T follicular helper cell (primary cell): ENCODE measurements at places on chromosomes 2 and 18.

GRCh38 chr2:88842656-88843460 lies 151.4 kb downstream of the RPIA start:
- DNase-seq = no peak

GRCh38 chr2:26535663-26536275 lies 57.8 kb upstream of the OTOF start:
- DNase-seq = no peak

- DNase-seq = peak; percentile 27
These were observed 49.5 kb downstream of the SPRED2 start for GRCh38 chr2:65382776-65383357.

DNA sequence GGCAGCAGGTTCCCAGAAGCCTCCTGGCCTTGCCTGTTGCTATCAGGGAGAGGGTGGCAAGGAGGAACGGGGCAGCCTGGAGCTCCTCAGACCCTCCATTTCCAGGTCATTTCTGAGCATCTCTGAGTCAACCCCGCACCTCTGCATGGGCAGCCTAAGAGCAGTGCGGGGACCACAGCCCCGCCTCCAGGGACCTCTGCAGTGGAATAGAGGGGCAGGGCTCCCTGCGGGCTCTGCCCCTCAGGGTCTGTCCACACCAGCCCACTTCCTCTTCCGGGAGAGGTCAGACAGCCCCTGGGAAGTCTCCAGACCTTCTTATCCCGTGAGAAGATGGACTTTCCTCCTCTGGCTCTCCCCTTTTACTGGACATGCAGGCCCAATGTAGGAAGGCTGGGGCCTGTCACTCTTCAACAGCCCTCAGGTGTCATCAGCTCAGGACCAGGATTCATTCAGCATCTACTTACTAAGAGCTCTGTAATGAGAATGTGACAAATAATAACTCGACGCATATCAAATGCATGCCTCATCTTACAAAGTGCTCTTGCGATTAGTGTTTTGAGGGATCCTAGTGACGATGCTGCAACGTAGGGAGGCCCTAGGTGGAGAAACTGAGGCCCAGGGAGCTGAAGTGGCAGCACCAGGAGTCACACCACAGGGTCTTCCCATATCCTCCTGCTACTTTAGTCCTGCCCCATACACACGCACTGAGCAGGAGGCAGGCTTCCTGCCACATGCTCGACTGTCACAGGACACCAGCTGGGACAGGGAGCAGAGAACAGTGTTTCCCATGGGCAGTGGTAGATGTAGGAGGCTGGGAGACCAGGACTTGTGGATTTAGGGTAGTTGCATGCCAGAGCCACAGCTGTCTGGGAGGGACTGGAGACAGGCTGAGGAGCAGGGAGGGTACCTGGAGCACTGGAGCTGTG lies 28.0 kb downstream of the SH2D6 start:
- DNase-seq = no peak

GRCh38 chr2:136059036-136059472 lies 58.9 kb downstream of the CXCR4 start:
- no peak for DNase-seq

DNA sequence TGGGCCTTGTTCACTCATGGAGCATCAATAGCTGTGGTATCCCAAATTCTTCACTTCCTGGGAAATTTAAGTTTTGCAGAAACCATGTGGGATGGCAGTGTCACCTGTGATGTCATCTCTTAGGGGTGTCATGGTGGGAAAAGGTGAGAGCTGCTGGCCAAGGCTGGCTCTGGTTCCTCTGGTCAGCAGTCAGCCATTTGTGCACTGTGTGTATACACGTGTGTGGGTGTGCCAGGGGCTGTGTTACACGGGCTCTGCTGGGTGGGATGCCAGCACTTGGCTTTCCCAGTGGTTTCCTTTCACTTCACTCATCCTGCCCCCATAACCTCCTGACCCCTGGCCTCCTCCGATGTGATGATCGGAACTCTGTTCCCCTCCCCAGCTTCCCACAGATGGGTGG lies 21.3 kb downstream of the SAG start:
- DNase-seq = no peak

DNA sequence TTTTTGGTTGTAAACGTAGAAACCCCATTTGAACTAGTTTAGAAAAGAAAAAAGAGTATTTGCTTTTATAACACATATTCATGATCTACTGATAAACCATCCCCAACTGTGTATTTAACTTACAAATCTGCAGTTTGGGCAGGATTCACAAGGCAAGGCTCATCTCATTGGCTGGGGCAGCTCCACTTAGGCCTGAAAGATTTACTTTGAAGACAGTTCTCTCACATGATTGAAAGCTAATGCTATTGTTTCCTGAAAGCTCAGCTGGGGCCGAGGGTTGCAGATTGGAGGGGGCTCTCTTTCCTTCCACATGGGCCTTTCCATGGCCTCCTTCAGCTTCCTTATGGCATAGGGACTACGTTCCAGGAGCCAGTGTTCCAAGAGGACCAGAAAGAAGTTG lies 47.4 kb downstream of the ARHGAP15 start:
- DNase-seq = no peak

DNA sequence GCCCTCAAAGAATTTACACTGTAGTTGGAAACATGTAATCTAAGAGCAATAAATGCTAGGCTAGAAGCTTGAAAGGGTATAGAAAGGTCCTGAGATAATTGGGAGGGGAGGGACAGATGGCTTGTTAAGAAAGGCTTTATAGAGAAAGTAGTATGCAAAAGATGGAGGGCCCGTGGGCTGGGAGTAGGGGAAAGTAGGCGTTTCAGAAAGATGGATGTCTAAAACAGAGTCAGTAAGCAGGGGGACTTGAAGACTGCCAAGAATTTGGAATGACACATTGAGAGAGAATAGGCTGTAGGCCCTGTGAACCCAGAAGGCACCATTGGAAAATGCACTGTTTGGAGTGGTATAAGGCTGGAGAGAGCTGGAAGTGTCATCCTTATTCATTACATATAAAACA lies 822 bp downstream of the PSMG2 start:
- no peak for DNase-seq

- DNase-seq = no peak
These were observed 102.8 kb upstream of the ZNF521 start for GRCh38 chr18:25454730-25455129.

- DNase-seq = peak; percentile 26
These were observed at the start of gene VPS54 for GRCh38 chr2:64019083-64019974. Gene VPS54 (minus strand): TSS chr2:64019428. CDS start chr2:63983999, 35,429 bp downstream.

DNA sequence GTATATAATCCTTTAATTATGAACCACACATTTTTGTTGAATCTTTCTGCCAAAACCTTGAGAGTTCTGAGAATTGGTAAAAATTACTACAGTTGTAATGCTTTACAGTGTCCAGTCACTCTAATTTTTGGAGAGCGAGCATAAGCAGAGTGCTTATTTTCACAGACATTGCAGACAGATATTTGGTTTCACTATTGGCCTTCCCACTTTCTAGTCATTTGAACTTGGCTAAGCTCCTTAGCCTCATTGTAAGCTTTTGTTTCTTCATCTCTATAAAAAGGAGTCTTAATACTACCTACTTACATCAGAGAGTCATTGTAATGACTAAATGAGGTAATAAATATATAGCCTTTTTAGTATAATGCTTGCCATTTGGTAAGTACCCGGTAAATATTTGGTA lies 80.4 kb downstream of the LCLAT1 start:
- no peak for DNase-seq

DNA sequence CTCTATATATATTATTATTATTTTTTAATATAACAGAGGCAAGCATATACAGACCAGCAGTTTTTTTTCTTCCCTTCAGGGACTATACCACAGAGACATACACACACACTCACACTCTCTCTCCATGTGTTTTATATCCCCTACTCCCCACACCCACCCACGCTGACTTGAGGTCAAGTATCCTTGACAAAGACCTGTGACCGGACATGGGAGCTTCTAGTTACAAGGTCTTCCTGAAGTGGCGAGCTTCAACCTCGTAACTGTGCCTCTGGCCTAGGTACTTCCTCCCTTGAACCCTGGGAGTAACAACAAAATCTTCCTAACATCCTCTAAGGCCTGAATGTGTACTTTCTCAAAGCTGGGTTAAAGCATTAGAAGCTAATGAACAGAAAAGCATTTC lies 52.5 kb downstream of the POLR1A start:
- no peak for DNase-seq

GRCh38 chr18:5158172-5158571 lies 38.9 kb downstream of the AKAIN1 start:
- DNase-seq = no peak

DNA sequence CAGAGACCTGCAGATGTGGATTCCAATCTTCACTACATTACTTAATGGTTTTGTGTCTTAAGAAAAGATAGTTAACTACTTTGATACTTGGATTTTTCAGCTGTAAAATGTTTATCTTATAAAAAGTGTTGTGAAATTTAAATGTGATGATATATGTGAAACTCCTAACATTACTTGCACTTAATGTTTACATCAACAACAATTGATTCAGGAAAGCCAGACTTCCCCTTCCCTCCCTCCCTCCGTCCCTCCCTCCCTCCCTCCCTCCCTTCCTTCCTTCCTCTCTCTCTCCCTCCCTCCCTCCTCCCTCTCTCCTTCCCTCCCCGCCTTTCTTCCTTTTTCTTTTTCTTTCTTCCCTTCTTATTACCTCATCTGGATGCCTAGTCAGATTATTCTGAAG lies 773.9 kb upstream of the FAM98A start:
- DNase-seq = no peak

DNA sequence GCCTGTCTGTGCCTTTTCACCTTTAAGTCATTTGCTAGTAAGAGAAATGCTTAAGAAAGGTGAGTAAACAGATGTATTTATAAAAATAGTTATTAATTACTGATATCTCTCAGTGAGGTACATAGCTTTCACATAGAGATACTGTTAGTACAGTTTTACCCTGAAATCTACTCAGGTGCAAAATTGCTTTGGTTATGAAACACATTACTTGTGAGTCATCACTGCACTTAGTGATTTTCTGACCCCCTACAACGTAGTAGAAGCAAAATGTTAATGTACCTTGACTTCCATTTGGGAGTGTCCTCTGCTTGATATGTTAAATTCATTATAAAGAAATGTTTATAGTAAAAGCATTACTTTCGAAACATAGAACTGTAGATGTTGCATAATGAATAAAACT lies 6.5 kb downstream of the GLS start:
- DNase-seq = no peak

GRCh38 chr2:99278793-99279291 lies 22.2 kb downstream of the LYG1 start:
- DNase-seq = no peak

GRCh38 chr2:177883177-177883576 lies 189.4 kb downstream of the PDE11A start:
- DNase-seq = no peak

DNA sequence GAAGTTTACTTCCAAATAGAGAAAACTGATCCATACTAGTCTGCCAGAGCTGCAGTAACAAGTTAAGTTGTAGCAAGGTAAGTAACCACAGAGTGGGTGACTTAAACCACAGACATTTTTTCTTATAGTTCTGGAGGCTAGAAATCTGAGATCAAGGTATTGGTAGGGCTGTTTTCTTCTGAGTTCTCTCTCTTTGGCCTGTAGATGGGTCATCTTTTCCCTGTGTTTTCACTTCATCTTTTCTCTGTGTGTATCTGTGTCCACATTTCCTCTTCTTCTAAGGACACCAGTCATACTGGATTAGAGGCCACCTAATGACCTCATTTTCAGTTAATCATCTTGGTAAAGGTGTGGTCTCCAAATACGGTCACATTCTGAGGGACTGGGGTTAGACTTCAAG lies 142.9 kb upstream of the MEX3C start:
- DNase-seq = no peak

DNA sequence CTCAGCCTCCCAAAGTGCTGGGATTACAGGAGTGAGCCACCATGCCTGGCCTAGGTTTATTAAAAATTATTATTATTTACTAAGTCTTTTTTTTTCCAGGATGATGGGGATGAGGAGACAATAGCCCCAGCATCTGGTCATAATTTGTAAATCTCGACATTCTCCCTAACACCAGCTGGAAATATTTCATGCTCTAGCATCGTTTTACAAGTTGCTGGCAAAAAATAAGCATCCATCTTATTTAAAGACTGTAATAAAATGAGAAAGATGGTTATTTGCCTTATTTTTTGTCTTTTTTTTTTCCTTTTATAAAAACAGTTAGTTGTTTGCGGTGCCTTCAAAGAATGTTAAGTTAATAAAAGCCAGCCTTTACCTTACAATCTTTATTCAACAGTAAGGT lies 56.7 kb downstream of the SF3B1 start:
- DNase-seq = no peak

- DNase-seq = no peak
These were observed 238.6 kb downstream of the C1D start for GRCh38 chr2:67824186-67824585.

DNA sequence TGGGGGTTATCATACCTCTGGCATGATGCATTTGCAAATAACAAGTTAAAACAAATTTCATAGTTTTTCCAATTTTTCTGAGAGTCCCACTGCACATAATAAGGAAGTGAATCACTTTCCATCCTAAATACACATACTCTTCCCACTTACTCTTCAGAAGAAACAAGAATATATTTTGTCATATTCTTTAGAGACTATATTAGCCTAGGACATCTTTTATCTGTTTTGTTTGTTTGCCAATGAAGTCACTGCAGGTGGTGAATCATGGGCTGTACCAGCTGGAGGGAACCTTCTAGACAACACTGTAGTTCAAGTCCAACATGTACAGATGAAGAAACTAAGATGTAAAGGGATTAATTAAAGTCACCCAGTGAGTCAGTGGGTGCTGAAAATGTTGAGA lies 116.8 kb downstream of the XIRP2 start:
- DNase-seq = no peak

GRCh38 chr2:230648356-230648755 lies 64.3 kb upstream of the CAB39 start:
- no peak for DNase-seq

DNA sequence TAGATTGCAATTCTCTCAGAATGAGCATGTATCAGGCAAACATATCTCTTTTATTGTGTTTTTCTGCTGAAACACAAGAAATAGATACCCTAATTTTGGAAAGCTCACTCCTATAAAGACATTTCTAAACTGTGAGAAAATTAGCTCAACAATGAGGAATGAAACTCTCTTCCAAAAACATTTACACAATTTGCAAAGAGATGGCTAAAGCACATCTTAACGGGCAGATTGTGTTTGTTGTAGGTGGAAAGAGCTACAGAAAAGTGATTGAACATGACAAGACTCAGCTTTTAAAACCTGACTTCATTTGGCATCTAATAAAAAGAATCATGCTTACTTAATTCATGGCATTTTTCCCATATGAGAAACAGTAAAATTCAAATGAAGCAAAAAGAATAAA lies 175.0 kb upstream of the SLC39A10 start:
- DNase-seq = no peak

GRCh38 chr2:213101692-213102460 lies 49.5 kb downstream of the IKZF2 start:
- DNase-seq = no peak

DNA sequence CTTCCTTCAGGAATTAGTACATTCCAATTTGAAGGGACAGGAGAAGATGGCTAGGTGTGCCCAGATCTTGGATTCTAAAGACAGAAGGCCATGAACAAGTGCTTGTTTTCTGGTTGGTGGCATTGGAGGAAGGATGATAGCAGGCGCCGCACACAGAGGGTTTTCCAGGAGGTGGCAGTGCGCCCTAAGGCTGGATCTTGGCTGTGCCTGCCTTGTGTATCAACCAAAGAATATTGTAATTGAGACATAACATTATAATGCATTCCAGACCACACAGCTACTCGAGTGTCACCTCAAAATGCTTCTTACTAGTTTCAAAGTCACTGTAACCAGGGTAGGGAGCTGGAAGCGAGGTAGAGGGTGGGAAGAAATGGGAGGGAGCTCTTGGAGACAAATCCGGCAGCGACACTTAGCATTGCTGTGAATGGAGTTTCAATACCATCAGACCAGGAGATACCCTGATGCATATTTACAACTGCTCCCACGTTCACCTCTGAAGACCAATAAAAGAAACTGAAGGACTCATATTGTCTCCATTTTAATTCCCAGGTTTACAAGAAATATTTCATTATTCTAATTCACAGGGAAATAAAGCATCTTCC lies 42.5 kb downstream of the CPO start:
- DNase-seq = peak; percentile 18
